DND-41 (cell line): ENCODE measurements at places on chromosomes 2 and 18.

- DNase-seq = no peak
Observed at GRCh38 chr18:2990956-2991640, 21.8 kb downstream of the LPIN2 start.

- no peak for DNase-seq
Observed at GRCh38 chr2:127388423-127389164, 819 bp upstream of the MAP3K2 start.

DNA sequence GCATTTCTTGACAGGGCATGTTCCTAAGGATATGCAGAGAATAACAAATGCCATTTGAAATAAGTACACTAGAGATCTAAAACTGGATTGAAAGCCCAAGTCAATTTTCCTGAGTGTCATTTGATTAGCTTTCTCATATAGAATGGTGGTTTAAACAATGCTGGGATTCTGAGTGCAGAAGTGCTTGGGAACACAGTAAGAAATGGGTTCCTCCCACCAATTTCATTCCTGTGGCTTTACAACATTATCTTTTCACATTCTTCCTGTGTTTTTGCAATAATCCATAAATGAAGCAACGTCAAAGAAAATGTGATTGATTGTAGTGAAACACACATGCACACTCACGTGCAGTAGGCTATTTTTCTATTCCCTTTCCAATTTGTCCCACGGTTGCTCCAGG, 1858.4 kb upstream of the PIK3C3 start:
- DNase-seq = no peak

DNA sequence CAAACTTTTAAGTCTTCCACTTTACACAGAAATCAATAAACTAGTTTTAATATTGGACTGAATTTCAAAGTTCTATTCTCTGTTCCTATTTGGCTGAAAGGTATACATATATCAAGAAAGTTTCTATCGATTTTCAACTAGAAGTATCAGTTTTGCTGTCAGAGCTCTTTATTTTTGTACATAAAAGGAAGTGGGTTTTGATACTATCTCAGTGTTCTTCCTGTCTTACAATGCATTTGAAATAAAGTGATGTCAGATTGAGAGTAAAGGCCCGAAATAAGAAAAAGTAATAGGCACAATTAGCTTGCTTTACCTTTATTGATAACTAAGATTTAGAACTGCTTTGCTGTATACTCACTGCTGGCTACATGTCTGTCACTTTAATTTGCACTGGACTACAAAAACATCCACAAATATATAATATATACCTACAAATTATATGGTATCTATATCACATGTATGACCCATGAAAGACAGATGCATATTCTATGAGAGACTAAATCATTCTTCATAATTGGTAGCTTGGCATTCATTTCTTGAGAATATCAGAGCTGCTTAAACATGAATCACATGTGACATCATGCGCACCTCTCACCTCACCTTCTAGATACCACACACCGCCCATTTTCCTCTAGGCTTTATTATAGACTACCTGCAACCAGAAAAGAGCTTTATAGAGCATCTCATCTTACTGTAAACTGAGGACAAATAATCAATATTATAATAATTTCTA, 83.6 kb downstream of the ASXL2 start:
- no peak for DNase-seq

DNA sequence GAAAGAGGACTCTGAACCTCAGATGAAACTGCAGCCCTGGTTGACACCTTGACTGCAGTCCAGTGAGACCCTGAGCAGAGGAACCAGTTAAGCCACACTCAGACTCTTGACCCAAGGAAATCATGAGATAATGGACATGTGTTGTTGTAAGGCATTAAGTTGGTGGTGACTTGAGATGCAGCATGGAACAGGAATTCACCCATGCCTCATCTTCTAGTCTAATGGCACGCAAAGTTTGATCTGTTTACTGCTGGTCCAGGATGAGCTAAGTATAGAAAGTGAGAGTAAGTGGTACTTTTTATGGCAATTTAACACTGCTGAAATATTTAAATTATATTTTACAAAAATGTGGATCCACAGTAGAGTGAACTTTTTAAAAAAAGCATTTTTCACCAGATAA, 51.3 kb upstream of the LTBP1 start:
- DNase-seq = no peak

DNA sequence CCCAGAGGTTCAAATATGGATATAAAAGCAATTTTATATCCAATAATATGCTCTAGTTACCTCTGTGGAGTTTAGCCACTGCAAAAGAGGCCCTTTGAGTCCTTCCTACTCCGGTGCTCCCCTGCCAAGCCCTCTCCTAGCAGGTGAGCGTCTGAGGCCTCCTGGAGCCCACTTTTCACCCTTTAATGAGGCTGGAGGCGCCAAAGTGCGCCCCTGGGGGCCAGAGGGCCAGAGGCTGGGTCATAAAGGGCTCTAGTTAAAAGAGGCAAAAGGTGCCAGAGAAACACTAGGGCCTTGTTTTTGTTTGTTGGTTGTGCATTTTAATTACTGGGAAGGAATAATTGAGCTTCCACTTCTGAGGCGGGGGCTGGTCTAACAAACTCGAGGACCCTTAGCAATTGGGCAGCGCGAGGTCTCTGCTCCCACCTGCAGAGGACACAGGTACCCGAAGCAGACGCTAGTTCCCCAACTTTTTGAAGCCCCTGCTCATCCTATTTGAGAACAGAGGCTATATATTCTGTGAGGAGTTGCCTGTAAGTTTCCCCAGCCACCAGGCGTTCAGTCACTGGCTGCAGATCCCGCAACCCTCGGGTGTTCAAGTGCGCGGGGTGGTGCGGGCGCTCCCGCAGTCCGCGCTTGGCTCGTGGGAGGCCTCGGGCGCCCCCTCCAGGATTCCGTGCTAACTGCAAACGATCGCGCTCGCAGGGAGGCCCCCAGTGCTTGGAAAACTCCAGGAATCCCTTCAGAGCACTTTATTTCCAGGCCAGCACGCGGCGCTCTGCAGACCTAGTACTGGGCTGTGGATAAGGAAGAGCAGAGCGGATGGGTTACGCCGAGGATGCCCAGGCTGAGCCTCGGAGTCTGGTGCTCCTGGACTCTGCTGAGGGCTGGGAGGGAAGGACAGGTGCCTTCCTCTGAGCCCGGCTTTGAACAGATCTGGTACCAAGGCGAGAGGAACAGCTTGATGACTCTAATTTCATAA, 14.1 kb downstream of the MSGN1 start:
- no peak for DNase-seq

DNA sequence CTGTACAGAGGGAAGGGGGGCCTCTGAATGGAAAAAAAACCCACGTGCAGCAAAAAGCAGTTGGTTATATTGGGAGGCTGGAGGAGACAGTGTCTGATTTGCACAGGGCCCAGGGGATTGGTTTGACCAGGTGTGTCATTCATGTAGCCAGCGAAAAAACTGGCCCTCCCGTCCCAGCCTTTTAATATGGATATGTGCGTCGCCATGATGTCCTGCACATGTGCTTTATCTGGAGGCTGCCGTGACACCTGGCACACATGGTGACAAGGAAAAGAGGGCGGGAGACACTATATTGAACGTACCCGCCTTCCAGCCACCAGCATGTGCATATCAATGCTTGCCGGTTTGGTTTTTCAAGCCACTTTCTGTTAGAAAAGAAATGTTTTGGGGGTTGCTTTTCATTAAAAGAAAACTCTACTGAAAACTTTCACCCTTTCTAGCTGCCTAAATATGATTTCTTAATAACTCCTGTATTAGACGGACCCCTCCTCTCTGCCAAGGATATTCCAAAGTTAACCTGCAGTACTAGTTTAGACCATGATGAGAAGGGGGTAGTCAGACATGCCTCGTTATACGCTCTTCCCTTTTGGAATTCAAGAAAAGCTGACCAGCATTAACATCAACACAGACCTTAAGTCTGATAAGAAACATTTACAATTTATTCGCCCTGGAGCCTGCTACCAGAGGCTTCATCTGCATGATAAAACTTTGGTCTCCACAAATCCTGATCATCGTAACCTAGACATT, 16.2 kb downstream of the SLC25A52 start:
- no peak for DNase-seq
